IPS DF 19.7 (cell line): ENCODE measurements at places on chromosomes 2 and 18.

- no peak for DNase-seq
These were observed 37.0 kb upstream of the TMEM18 start for GRCh38 chr2:714005-714741.

DNA sequence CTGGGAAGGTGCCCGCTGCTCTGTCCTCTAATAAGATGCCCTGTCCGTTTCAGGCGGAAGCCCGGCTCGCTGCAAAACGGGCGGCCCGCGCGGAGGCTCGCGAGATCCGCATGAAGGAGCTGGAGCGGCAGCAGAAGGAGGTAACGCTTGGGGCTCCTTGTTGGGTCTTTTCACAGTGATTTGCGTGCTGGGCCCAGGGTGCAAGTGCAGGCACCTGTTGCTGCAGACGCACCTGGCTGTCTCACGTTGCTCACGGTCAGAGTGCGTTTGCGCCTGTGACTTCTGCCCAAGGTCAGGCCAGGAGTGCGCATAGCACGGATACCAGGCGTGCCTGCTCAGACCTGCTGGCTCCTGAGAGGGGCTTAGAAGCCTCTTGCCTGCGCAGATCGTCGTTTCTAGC, 81.1 kb downstream of the LRRFIP1 start:
- DNase-seq = no peak

DNA sequence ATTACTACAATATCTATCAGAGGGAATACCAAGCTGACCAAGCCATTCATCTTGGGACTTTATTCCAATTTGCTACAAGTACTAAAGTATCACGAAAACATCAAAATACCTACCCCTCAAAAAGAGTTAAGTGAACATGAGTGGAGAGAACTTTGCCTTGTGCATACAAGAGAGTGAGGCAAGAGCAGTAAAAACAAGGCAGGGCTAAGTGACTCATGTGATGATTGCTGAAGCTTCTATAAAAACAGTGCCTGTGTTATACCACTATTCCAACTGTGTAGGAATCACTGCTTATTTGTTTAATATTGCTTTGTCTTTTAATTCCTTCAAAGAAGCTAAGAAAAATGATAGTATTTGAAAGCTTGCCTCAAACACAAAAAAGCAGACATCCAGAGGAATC, 61.2 kb downstream of the FARSB start:
- DNase-seq = no peak

- DNase-seq = no peak
These were observed 23.6 kb downstream of the FZD5 start for GRCh38 chr2:207746131-207746530.

GRCh38 chr2:86488561-86489250, 47.5 kb downstream of the KDM3A start:
- DNase-seq = no peak

GRCh38 chr2:68266655-68267054, 14.3 kb upstream of the PPP3R1 start:
- no peak for DNase-seq

GRCh38 chr2:147523415-147523814, 321.4 kb upstream of the ACVR2A start:
- DNase-seq = no peak

GRCh38 chr2:64846177-64846576, 143.0 kb upstream of the SLC1A4 start:
- DNase-seq = no peak

DNA sequence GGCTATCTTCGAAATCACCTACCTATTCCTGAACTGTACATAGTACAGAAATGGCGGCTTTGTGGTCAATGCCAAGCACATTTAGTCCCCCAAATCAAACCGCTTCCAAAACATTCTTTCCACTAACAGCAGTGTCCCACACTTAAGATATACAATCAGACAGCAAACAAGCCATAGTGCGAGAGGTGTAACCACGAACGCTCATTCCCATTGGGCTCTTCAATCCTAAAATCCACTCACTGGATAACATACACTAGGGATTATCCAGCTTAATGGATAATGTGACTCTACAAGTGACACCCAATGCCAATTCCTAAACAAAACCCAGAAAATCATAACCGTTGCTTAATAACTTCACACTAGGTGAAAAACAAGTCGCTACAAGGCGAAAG, 2.0 kb downstream of the XPO1 start:
- DNase-seq = no peak

DNA sequence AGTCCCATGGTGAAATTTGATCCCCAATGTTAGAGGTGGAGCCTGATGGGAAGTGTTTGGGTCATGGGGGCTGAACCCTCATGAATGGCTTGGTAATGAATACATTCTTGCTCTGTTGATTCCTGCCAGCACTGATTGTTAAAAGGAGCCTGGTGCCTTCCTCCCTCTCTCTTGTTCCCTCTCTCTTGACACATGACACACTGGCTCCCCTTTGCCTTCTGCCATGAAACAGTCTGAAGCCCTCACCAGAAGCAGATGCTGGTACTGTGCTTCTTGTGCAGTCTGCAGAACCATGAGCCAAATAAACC, 30.6 kb upstream of the EPC2 start:
- peak; percentile 60 for DNase-seq

- DNase-seq = no peak
These were observed 59.6 kb downstream of the FASTKD2 start for GRCh38 chr2:206824993-206825392.

DNA sequence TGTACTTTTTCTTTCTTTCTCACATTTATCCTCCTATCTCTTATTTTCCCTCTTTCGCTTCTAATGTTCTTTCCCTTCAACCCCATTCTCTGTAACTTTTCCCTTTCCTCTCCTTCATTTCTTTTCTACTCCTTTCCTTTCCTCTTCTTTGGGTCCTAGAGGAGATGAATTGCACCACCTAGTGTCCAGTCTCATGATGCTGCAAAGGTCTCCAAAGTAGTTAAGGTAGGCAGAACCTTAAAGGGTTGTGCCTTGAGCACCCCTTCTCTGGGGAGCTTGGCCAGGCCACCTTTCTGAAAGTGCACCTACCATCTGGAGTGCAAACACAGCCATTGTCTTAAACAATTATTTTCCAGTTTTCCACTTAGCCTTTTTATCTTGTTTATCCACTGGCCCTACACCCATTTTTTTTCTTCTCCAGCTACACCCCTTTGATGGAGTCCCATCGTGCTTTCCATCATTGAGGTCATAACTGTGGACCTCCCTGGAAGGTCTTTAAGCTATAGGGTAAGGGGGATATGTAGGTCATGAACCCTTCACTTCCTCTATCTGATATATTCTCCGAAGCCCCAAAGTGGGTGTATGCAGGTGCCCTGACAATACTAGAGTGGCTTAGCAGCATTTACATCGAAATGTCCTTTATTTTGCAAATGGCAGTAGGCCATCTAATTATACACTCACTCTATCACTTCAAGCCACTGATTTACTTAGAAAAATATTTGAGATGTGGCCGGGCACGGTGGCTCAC, 155.9 kb downstream of the ESCO1 start:
- DNase-seq = peak; percentile 33

DNA sequence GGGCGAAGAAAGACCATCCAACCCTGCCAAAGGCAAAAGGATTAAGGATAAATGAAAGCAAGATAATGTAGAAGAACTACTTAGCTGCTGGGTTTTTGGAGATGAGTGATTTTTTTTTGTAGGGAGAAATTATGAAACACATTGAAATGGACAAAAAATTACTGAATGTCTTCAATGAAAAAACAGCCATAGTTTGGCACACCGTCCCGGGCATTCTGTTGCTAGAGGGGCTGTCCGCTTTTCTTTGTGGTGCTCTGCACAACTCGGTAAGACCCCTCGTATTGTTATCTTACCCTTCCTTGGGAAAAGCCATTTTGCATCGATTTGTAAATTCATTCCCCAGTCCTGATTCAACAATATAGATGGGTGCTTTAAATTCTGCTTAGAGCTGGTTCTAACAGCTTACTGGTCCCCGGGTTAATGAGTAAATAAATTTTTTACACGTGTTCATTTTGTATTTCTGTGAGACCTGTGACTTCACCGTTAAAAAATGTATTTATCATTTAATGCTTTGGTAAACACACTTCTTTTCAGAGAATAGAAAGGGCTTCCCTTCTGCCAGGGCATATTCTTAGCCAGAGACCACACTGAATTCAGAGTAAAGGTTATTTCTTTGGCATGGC, 912 bp upstream of the LAPTM4A start:
- DNase-seq = no peak
